Myocyte (in vitro differentiated cells): ENCODE measurements at places on chromosomes 7 and 10.

- no peak for DNase-seq
These were observed 39.2 kb upstream of the SDHAF3 start for GRCh38 chr7:97078023-97078969.

GRCh38 chr10:36198322-36198721, 556.2 kb upstream of the FZD8 start:
- no peak for DNase-seq

DNA sequence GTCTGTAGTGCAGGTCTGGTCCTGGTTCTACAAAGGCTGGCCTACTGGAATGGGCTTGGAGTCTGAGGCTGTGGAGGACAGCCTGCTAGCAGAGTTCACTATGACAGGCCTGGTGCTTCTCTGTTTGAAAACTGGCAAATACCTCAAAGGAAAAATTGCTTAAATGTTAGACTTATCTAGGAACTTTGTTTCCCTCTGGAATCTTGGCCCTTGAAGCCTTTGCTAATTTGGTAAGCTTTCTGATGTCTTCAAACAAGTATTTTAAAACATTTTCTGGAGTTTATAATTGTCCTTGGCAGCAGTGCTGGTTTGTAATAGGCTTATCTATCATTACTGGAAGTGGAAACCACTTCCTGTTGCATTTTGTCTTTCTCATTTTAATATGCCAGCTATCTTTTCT, 139.7 kb downstream of the TMEM26 start:
- no peak for DNase-seq

- no peak for DNase-seq
These were observed 23.7 kb downstream of the ELMO1 start for GRCh38 chr7:37424995-37425394.

DNA sequence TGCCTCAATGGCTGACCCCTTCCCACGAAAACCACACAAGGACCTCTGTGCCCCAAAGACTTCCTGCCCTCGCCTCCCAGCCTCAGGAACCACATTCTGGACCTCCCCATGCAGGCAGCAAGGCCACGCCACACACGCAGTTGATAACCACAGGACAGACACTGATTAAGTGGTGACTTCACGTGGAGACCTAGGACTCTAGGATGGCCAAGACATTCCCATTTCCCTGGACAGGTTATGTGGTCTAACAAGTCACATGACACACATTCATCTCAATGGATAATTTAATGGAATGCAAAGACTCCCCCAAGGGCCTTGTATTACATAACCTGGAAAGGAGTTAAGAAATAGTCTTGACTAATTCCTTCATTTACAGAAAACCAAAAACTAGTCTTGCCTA, 110.2 kb downstream of the LARP4B start:
- DNase-seq = peak; percentile 48

GRCh38 chr10:129713659-129714265, 246.7 kb downstream of the MGMT start:
- no peak for DNase-seq

DNA sequence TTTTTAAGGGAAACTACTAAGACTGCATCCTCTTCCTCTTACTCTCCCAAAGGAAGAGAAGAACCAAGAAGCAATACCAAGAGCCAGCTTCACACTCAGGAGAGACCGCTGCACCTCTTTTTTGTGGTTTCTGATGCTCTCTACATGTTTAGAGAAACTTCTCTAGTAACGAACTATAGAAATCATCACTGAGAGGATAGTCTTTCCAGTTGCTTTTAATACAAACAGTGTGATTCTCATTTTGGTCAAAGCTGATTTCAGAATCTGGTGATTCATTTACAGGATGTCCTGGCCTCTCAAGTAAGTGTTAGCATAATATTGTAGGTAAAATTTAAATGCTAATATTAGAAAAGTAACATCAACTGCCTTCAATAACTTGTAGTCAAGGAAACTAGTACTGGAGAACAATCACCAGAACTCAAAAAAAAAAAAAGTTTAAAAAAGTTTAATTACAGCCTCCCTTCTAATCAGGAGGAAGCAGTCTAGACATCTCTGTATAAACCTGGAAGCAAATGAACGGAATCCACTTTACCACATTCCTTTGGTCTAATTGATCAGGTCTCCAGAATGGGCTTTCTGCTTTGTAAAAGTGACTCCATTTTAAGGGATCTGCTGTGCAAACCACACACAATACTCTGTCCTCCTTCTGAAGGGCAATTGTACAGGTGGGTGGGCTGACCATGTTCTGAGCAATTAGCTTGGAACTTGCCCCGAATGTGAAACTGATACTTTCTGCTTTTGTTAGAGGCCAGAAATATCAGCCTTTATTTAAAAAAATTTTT, 3.0 kb downstream of the LAMB1 start:
- peak; percentile 14 for DNase-seq

DNA sequence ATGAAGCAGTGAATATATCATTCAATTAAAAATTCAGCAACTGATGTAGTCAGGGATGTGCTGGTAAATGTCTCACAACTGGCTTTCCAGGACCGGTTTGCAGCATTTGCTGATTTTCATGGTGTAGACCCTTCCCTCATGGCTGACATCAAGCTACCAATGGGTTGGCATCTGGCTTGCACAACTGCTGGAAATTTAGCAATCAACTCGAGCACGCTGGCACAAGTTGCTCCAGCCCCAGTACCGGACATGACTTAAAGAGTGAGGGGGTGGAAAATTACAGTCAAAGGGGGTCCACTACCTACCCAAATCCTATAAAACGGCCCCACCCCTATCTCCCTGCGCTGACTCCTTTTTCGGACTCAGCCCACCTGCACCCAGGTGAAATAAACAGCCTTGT, 198.4 kb upstream of the NRP1 start:
- no peak for DNase-seq

- DNase-seq = no peak
These were observed 44.7 kb downstream of the IMMP2L start for GRCh38 chr7:111517549-111517951.

DNA sequence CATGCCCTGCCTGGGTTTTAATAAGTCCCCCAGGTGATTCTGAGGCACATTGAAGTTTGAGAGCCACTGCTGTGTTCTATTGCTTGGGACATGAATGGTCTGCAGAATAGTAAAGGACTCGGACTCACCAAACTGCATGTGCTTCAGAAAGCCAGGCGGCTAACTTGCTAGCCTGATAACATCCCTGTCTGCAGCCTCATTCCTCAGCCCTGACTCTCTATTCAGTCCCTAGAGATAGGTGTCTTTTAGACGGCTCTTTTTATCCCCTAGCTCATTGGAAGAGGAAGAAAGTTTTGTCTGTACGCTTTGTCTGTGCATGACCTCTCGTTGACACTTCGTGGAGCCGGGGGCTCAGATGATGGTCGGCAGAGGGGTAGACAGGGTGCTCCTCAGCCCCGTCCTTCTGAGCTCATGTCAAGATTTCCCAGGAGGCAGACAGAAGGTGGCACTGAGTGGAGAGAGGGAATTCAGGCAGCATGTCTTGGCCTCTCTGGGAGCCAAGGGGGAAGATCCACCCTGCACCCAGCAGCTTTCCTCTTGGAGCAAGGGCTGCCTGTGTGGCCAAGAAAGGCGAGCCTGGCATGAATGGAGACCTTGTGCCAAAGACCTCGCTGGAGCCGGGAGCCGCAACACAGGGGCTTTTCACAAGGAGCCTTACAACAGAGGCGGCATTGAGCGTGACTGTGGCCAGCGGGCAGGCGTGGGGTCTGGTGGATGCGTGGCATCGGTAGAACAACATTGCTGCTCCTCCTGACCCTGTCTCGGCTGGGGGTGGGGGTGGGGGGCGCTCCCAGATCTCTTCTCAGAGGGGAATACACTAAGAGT, 51.1 kb upstream of the PODXL start:
- no peak for DNase-seq

- no peak for DNase-seq
These were observed 394.4 kb downstream of the CALN1 start for GRCh38 chr7:72017756-72018155.

GRCh38 chr7:30505174-30505697, 607 bp upstream of the GGCT start:
- no peak for DNase-seq

DNA sequence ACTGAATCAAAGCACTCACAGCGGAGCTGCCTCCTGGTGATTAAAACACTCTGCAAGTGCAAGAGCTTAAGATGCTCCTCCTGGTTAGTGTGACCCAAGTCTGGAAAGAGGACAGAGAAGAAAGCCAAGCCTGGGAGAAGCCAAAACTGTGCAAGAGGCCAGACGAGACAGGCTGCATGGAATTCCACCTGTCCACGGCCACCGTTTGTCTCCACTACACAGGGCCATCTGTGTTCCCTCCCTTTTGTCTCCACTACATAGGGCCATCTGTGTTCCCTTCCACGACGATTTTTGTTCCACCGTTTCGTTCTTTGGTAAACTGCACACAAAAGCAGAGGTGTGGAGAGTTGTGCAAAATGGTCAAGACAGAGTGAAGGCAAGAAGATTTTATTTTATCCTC, 233.0 kb downstream of the DIP2C start:
- DNase-seq = peak; percentile 13

DNA sequence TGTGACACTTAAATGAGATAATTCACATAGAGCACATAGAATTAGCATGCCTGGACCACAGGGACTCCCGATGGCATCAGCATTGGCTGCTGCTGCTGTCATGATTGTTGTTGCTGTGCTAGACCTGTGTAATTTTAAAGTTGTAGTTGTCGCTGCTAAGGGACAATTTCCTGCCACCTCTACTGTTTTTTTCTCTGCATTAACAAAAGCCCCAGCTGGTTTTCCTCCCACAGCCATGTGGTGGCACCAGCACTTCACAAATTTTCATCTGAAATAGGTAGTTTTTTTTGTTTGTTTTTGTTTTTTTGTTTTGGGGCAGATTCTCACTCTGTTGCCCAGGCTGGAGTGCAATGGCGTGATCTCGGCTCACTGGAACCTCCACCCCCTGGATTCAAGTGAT, 25.4 kb upstream of the PRXL2A start:
- DNase-seq = peak; percentile 50
